Natural killer cell (primary cell): ENCODE measurements at places on chromosomes 7 and 10. TPM values are rescaled to one million over a fixed set of nuclear protein-coding genes. Genes with fewer than 3 reads are reported as not detected.

DNA sequence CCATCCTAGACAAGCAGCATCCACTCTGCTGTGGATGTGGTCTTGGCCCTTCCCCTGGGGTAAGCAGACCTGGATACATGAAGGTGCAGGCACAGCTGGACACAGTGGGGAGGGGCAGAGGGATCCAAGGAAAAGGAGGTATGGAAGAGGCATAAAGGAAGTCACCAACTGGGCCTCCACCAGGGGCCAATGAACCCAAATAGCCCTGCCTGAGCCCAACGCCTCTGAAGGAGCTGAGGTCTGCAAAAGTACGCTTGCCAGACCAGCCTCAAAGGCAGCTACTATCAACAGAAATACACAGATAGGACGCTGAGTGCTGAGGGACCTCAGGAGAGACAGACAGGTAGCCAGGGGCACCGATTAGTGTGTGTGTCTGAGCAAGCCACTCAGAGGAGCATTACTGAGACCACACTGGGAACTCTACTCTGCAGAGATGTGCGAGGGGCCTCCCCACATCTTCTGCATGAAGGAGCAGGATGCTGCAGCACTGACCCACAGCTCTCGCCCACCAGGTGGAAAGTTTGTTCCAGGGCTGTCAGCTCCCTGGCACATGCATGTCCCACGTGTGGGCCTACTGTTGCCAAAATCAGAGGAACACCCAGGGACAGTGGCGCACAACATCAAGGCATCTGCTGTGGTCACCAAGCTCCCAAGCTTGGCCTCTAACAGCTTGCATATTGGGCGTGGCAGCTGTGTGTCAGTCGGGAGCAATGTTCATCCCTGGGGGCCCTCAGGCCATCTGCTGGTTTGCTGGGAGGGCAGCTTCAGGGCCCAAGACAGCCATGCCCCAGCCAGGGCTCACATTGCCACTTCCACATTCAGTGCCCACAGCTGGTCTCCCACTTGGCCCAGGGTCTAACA lies 40.0 kb downstream of the MKI67 start:
- no peak for DNase-seq

GRCh38 chr7:143988976-143989745 lies 11.0 kb upstream of the OR6B1 start:
- DNase-seq = no peak

DNA sequence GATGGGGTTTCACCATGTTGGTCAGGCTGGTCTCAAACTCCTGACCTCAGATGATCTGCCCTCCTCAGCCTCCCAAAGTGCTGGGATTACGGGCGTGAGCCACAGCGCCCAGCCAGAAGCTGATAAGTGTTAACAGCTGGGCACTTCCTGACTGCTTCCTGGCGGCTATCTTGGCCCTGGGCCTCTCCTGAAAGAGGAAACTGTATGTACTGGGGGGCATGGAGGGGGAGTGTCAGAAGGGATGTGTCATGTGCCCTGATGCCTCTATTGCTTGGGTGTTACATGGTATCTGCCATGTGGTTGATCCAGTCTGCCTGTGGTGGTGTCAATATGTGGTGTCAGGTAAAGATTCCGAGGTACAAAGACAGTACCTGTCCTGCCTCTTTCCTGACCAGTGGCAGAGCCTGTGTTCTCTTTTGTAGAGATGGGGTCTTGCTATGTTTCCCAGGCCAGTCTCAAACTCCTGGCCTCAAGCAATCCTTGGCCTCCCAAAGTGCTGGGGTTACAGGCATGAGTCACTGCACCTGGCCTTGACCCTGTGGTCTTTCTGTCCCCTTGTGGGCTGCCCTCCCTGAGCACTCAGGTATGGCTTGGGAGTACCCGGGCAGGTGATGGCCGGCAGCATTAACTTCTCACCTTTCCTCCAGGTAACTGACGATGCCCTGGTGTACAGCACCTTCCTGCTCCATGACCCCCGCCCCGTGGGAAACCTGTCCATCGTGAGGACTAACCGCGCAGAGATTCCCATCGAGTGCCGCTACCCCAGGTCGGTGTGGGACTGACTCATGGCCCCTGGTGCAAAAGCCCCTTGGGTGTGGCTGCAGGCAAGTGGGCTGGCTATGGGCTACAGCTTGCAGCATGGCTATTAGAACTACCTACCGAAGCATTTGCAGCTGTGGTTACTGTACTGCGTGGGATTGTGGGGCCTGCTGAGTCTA lies 4.4 kb downstream of the ZP3 start:
- no peak for DNase-seq

- no peak for DNase-seq
These were observed 47.1 kb downstream of the SYPL1 start for GRCh38 chr7:106064771-106065574.

- DNase-seq = no peak
These were observed 19.0 kb upstream of the ABI1 start for GRCh38 chr10:26879744-26880143.

DNA sequence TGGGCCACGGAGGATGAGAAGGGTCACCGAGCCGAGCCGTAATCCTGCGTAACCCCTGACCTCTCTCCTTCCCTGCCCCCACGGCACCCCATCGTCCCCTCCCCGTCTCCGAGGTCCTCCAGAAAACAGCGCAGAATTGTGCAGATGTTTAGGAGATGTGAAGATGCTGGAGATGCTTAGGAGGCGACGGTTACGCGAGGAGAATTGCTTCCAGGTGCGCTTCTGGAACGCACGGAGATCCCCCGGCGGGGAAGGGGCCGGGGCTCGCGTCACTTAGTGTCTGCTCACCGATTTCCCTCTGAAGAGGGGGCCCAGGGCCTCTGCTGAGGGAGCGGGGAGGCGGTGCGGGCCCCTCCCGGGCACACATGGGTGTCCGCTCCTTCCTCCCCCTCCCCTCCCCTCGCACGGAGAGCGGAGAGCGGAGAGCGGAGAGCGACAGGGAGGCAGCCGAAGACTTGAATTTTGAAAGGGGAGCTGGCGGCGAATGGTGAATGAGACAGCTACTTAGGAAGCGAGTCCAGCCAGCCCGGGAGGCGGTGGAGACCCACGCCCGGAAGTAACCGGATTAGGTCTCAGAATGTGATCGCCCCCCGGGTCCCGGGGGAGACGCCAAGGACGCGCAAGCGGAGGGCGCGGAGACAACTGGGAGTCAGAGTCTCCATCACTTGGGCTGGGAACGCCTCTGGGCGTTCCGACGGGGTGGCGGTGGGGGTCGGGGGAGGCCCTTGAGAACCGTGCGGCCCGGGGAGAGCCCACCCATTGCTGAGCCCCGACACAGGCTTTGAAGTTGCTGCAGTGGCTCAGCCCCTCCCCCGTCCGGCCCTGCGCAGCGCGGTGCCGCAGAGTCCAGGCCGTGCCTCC lies 8.7 kb upstream of the EN2 start:
- DNase-seq = no peak

DNA sequence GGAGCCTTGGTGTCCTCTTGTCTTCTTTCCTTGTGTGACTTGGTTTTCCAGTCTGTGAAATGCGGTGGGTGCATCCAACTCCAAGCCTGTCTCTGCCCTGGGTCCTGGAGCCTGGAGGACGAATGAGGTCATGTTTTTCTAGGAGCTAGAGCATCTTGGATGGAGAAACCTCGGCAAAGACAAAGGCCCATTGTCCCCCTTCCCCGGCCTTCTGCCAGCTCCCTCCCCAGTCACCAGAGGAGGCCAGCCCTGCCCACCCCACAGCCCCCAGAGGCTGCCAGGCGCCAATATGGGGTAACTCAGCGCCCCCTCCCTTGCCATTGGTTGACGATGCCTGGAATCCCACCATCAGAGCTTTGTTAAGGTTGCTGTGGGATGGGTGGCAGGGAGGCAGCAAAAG lies 40.4 kb downstream of the KCTD7 start:
- DNase-seq = no peak

LRIT1 gene
- total RNA-seq = not detected

ANKRD22 gene
- total RNA-seq = not detected

DNA sequence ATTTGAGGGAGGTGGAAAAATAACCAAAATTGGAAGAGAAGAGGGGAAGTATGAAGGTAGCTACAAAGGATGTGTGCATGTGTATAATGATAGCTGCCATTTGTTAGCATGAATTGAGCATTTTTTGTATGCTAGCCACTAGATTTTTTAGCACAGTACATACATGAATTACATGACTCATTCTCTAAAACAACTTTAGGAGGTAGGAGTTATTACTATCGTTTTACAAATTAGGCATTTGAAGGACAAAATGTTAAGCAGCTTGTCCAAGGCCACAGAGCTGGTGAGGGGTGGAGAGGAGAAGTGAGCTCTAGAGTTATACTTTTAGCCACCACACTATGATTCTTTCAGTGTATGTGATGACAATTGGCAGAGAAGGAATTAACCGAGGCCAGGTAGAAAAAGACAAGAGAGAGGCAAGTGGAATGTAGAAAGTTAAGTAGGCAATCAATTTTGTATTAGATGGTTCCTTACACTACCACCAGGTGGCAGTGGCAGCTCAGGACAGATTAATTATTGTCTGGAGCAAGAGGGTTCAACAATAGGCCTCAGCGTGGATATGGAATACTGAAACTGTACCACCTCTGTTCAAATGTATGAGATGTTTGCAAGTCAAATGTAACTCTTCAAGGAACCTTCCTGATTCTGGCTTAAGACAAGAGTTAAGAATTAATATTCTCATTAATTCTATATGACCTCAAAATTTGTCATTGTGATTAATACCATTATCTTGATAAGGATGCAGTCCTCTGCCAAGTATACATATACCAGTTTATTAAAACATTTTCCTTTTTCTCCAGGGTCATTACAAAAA lies 128.0 kb downstream of the MBL2 start:
- peak; percentile 1 for DNase-seq

DNA sequence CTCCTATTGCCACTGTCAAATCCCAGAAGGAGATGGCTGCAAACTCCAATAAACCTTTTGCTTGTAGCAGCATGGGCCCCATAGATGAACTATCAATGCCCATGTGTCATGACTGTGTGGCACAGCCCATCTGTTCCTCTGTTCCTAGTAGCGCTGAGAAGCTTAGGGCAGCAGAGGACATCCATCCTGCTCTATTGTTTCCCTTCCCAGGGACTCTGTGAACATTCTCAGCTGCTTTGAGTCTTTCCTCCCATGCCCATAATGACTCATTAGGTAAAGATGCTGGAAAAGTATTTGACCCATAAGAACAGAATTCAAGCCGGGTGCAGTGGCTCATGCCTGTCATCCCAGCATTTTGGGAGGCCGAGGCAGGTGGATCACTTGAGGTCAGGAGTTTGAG lies 28.3 kb downstream of the STMP1 start:
- DNase-seq = no peak

DNA sequence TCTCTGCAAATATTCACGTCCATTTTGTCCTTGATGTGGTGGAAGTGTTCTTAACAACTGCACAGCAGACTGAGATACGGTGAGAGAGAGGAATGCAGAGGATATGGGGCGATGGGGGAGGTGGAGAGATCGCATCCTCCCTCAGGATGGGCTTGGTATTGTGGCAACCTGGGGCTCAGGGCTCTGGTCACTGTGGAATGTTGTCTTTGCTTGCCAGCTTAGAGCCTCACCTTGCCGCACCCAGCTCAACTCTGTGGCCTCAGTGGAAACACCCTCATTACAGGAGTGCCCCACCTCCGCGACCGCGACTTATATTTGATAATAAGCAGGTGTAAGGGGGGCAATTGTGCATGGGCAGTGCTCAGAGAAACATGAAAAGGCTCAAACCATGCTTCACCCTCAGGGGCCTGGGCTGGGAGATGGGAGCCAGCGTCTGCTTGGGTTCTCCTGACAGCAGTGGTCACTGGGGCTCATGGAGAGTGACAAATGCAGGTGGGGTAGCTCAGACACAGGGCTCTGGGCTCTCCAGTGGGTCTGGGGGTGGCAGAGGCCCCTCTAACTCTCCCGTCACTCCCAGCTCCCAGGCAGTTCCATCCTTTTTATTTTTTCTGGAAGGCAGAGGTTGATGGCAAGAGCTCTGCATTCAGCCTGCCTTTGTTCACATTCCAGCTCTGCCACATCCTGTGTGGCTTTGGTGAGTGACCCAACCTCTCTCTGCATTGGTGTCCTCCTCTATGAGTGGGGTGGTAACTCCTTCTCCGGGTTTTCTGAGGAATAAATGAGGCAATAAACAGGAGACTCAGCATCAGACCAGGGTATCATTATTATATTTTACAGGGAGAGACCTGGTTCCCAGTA lies 43.1 kb upstream of the EMX2 start:
- no peak for DNase-seq
